Hair follicle dermal papilla cell (primary cell): ENCODE measurements at places on chromosomes 16 and 17. TPM values are rescaled to one million over a fixed set of nuclear protein-coding genes. Genes with fewer than 3 reads are reported as not detected.

The TBX6 gene
- 0.32 and 0.36 TPM in 2 replicates for total RNA-seq

The TUBG1 gene
- 29.9 and 35.2 TPM in 2 replicates for total RNA-seq

The PRSS36 gene
- 2.1 TPM in 1 of 2 replicates, not detected in the other for total RNA-seq

The CDH11 gene
- total RNA-seq: 887 and 998 TPM in 2 replicates

The SDK2 gene
- total RNA-seq: 1.5 and 8.0 TPM in 2 replicates

The MYO15A gene
- 0.97 and 1.9 TPM in 2 replicates for total RNA-seq

The NPB gene
- total RNA-seq: 0.49 and 1.3 TPM in 2 replicates

The IRX6 gene
- total RNA-seq: 6.3 and 13.3 TPM in 2 replicates

The USP22 gene
- total RNA-seq: 363 and 423 TPM in 2 replicates

The LYRM1 gene
- total RNA-seq: 23.5 and 36.8 TPM in 2 replicates

The CRYBA1 gene
- total RNA-seq: 0.32 and 0.97 TPM in 2 replicates

The CCL1 gene
- not detected in 2 replicates for total RNA-seq

The KIF2B gene
- not detected in 2 replicates for total RNA-seq

The GLYR1 gene
- 43.4 and 55.3 TPM in 2 replicates for total RNA-seq

The HEATR9 gene
- not detected in 2 replicates for total RNA-seq

The KCNJ2 gene
- 8.3 and 9.0 TPM in 2 replicates for total RNA-seq

The PRSS53 gene
- total RNA-seq: 4.2 and 5.5 TPM in 2 replicates

The UMOD gene
- total RNA-seq: not detected in 2 replicates

The KRTAP4-3 gene
- total RNA-seq: not detected in 2 replicates
